ENCODE measurements at places on chromosomes 16 and 17. TPM values are rescaled to one million over a fixed set of nuclear protein-coding genes. Genes with fewer than 3 reads are reported as not detected.

Gene ITGAD
- not detected for total RNA-seq

Gene AANAT
- not detected for total RNA-seq

Gene DNAH17
- under 0.01 TPM for total RNA-seq

DNA sequence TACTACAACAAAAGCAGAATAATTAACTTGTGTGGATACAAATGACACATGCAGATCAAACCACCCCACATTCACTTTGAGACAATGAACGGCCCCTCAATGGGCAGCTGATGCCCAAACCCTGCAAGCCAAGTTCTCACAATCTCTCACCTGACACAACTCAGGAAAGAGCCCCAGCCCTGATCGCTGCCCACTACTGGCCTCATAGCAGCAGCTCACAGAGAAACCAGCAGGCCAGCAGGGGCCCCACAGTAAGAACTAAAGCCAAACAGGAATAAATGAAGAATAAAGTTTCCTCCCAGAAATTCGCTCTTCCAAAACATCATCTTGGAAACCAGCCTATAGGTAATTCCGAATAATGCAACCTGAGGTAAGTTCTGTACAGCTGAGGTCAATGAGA is 7.7 kb downstream of the AKTIP start:
- no peak for DNase-seq

DNA sequence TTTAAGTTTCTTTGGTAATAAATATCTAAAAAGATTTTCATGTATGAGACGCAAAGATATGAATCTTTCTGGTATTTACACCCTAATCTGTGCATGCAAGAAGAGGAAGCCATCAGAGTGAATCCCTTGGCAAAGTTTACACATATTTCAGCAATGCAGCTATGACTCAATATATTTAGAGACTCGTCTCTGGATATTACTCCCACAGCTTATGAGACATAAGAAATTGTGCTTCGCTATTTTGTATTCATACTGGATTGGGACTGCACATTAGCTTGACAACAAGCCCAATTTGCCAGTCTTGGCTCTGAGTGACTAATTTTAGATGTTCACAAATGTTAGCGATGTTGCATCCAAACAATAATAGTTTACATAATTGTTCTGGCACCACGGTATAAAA is 532.0 kb downstream of the CDH11 start:
- DNase-seq = no peak

DNA sequence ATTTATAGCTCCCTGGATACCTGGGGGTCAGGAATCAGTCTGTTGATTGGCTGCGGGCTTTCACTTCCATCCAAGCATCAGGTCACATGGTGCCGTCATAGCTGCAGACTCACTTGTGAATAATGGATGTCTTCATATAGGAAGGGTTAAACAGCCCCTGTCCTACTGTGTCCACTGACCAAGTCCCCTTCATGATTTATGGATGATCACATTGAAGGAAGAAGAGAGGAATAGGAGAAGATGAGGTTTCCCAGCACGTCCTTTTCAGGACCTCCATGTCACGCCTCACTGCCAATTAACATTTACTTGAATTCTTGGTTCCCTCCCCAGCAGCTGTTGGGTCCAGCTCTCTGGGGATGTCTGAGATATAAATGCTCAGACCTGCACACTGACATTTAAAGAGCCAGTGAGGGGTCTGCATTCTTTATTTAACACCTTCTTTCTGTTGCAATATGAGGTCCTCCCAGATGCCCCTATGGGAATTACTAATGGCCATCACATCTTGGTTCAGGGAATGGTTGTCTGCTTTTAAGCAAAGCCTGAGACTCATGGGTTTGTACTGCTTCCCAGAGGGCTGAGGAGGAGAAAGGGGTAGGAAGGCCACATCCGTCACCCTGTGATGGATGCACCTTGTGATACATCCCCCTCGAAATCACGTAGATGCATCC is 230.6 kb upstream of the HSBP1 start:
- DNase-seq = no peak

Measured in dermis microvascular lymphatic vessel endothelial cell (primary cell).